ENCODE measurements at places on chromosomes 1 and 21.

DNA sequence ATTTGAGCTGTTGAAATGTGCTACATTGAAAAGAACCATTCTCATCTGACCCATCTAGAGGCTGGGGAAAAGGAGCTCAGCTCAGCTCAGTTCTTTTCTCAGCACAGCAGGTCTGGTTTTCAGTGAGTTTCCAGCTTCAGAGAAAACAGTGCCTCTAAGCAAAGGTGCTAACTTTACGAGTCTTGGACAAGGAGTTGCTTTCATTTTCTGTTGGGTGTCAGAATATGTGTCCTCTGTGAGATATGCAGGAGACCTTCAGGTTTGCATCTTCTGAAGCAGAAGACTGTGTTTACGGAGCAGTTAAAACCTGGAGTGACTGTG is 321.3 kb upstream of the USP24 start:
- no peak for DNase-seq

DNA sequence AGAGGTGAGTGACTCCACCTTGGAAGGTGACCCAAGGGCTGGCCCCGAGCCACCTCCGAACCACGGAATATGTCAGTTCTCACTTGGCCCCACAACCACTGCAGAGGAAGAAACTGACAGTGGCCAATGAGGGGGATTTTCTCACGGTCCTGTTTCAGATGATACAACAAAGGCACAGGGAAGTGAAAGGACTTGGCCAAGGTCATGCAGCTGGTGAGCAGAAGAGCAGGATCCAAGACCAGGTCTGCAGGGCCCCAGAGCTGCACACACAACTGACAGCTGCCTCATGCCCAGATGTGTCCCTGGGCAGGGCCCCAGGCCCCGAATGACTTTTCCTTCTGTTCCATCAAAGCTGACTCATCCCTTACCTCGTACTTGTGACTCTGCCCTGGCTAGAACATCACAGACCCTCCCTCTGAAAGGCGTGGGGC is 25.8 kb upstream of the EVA1B start:
- no peak for DNase-seq

DNA sequence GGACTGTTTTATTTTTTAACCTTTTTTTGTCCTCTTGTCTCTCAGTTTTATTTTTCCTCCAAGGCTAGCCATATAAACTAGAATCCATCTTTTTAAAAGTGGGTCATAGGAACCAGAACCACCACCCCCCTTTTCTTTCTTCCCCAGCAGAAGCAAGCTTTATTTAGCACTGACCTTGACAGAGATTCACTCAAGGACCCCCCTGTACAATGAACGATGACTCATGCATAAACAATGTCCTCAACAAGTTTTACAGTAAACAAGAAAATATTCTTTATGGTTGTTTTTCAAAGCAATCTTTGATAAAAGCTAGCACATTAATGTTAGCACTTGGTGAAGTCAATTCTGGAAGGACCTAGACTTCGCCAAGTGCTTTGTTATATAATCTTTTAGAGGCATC is 14.1 kb downstream of the PKN2 start:
- DNase-seq = no peak

DNA sequence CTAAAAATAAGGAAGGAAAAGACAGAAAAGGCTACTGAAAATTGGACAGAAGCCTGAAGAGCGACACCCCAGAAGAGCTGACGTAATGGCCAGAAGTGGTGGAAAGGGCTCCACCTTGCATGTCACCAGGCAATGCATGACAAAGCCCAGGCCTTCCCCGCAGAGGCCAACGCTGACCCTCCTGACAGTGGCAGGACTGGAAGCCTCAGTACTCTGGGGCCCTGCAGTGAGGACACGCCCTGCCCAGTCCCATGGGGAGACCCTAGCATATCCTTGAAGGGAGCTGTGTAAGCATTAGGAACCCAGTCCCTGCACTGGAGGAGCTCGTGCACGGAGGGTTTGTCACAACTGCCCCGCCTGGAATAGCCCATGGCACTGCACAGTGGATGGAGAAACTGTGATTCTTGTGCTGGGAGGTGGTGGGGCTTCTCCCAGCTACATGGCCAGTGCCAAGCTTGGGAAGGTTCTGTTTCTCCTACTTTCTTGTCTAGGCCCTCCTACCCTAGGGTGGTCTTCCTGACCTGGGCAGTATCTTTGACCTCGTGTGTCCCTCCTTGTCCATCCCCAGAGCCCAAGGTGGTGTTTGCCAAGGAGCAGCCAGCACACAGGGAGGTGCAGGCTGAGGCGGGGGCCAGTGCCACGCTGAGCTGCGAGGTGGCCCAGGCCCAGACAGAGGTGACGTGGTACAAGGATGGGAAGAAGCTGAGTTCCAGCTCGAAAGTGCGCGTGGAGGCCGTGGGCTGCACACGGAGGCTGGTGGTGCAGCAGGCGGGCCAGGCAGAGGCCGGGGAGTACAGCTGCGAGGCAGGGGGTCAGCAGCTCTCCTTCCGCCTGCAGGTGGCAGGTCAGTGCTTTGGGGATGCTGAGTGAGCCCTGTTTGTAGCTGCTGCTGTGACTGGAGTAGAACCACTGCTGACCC is 60.4 kb downstream of the OBSCN start:
- peak; percentile 52 for DNase-seq

DNA sequence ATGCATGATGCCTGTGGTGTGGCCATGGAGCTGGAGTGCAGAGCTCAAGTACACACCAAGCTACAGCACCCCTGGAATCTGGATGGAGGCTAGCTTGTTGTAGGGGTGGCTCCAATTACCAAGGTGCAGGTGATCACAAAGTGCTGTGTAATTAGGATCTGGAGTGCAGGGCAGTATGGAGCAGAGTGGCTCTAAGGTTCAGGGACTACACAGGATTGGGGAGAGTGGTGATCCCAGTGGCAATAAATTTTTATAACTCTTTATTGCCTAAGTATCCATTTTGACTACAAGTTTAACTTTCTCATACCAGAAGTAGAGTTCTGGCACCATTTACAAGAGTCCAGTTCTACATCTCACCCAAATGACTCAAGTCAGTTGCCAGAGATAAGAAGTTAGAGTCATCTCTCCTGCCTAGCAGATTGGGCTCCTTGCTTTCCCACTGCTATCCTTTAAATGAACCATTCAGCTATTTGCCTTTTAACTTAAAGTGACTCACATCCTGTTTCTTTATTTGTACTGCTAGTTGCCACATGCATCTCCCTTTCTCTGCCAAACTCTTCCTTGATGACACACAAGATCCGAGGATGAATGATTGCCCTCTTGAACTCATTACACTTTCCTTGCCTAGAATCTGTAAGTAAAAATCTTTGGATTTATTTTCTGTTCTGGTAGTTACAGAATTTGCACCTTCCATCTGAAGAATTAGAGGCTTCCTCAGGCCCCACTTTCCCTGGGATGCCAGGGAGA is 427.2 kb downstream of the KCNT2 start:
- DNase-seq = no peak

GRCh38 chr1:85320371-85321131 is 44.1 kb upstream of the BCL10 start:
- DNase-seq = no peak

- no peak for DNase-seq
These were observed 41.9 kb downstream of the WNT9A start for GRCh38 chr1:227905573-227906487.

DNA sequence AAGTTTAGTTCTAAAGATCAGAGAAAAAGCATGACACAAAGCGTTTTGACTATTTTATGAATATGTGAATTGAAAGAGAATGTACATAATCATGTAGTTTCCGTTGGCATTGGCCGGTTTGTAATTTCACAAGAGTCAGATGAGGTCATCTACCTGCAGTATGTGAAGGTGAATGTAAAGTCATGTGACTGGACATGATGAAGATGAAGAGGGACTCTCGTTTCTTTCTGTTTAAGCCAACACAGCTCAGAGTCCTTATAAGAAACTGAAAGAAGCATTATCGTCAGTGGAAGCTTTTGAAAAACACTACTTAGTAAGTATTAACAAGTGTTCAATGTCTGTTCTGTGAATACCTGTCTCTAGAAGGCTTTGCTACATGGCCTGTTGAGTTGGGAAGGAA is 30.9 kb upstream of the PWP2 start:
- DNase-seq = no peak

- no peak for DNase-seq
These were observed 50.4 kb downstream of the EIF4G3 start for GRCh38 chr1:21126324-21126723.

DNA sequence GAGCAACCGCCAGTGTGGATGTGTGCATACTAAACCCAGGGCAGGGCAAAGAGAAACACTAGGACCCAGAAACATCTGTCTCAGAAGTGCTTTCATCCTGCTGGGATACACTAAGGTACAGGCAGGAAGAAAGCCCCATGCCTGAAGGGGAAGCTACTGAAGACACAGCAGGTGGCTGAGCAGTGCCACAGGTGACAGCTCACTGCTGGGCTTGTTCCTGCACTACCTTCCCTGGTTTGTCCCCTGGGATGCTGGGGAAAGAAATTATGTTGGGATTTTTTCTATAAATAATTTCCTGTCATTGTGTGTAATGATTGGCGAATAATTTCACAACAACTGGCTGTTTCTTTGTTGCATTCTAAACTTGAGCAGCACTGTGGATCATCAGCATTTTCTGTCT is 245.3 kb upstream of the RAB4A start:
- DNase-seq = no peak

DNA sequence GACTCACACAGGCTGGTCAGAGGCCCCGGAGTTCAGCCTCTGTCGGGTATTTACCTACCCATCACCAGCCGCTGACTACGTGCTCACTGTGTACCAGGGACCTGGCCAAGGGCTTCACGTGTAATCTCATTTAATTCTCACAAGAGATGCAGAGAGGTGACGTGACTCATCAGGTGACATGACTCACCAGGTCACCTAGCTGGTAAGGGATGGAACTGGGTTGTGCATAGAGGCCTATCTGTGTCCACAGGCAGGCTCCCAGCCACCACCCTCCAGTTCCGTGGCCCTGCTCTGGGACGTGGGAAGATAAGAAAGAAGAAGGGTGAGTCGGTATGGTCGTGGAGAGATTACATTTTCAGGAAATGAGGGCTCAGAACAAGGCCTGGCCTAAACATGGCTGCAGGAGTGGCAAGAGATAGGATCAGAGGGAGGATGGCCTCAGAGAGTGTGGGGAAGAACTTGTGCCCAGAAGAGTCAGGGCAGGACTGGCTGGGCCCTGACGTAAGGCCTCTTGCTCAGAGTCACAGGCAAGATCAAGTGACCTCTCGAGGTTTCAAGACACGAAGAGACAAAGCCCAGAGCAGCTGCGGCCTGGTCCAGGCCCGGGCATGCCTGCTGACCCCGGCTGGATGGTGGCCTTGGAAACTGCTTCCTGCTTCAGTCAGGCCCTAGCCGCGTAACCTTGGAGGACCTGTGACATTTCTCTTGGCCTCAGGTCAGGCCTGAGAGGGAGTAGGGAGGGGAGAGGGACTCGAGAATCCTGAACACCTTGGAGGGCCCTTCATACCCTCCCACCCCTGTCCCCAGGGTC is 52.7 kb upstream of the WASF2 start:
- DNase-seq = peak; percentile 99

- no peak for DNase-seq
These were observed 110.0 kb upstream of the SPAG17 start for GRCh38 chr1:118294875-118295642.

DNA sequence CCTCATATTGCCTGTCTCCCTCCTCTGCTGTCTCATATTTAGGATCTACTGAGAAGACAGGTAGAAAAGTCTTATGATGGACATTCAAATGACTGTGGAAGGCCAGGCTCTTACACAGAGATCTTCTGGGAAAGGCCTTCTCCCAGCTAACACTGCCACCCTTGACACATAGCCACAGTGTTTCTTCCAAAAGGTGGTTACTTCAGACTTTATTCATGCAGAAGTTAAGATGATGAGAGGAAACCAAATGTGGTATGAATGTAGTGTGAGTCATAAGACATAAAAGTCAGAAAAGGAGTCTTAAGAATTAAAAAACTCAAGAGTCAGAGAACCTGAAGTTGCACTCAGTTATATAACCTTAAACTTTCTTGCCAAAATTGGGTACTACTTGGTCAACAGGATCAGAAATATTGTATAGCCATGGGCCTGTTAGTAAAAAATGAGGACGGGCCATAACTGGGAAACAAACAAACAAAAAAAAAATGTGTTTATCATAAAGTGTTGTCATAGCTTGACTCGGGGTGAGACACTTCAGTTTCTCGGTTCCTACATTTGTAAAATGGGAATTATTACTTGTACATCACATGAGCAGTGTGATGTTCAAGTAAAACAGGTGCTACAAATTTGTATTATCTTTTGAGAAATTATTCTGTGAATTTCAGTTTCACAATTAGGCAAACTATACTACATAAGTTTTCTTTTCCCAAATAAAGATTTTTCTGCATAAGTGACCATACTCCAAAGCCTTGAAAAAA is 1.2 kb upstream of the DENND1B start:
- DNase-seq = no peak

DNA sequence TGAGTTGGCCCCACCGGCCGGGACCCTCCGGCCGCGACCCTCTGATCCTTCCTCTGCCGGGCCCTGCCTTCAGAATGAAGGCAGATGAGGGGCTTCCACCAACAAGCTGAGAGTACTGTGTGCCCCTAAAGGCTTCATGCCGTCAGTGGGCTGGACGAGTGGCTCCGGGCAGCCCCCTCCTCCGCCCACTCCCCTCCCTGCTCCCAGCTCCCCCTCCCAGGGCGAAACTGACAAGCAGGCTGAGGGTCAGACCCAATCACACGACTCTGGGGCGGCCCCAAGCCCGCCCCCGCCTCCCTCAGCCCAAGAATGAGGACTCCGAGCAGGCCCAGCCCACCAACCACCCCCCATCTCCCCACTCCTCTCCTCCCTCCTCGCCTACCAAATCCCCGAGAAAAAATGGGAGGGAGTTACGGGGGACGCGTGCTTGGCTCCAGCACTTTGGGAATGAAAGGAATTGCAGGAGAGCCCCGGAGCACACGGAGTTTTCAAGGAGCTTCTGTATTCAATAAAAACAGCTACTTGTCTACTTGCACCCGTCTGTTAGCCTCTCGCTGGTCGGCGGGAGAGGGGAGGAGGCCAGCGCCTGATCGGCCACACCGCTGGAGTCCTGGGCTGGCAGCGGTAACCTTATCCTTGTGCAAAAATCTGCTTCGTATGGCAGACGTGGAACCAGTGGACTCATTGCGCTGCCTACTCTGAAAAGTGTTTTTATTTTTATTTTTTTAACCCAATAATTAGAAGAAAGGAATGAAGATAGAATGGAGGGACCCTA is at the start of gene COL11A1:
TSS of gene COL11A1 (minus strand) at position 147 of the 775 bp plus-strand sequence. CDS start 344 bp downstream, outside the sequence.
- DNase-seq = no peak

Measured in K562 (cell line).